ENCODE measurements at places on chromosomes 11 and 22.

DNA sequence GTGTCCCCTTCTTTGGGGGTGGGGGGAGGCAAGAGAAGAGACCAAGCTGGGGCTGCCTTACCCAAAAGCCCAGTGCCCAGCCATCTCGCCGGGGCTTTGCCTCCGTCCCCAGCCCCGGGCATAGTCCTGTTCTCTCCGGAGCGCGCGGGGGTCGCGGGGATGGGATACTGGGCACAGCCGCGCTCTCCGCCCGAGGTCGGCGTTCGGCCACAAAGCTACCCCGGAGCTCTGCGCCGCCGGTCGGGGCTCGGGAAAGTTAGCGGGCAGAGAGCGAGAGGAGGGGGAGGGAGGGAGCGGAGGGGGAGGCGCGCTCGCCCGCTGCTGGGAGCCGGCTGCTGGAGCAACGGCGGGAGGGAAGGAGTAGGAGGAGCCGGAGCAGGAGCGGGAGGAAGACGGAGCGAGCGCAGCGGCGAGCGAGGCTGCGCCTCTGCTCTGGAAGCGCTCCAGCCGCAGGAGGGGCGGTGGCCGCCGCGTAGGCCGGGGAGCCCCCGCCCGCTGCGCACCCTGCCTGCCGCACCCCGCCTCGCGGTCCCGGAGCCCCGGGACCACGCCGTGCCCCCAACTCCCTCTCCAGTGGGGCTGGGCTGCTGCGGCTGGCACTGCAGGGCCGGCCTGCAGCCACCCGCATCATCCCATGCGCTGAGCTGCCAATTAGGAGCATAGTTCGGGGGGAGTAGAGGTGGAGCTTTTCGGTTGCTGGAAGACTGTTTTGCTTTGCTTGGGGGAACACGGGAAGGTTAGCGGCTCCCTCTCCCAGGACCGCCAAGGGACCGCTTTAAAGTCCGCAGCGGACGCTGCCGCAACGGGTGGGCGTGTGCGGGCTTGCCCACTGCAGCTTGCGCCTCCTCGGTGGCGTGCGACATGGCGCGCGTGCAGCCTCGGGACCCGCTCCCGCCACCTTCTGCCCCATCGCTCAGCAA is at the start of gene SCN4B:
Gene SCN4B (minus strand): TSS at position 272 of the 920 bp plus-strand sequence. CDS start 150 bp downstream, at position 122.
- DNase-seq: peak; percentile 30

GRCh38 chr11:3879967-3880542 is 24.6 kb downstream of the STIM1 start:
- DNase-seq: no peak

DNA sequence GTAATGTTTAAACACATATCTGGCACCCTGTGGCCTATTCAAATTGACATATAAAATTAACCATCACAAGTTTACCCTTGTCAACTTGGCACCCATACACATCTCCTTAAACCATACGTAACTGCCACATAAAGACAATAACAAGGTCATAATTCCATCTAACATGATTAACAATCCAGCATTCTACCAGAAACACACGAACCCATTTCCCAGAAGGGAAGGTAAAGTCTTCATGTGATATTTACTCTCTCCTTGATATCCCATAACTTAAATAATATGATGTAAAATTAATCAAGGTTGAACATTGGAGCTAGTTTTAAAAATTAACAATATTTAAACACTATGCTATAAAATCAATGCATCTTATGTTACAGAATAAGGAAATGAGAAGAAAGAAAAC is 55.2 kb upstream of the CEP295 start:
- DNase-seq: no peak

GRCh38 chr11:28269586-28269985 is 161.4 kb downstream of the METTL15 start:
- no peak for DNase-seq

DNA sequence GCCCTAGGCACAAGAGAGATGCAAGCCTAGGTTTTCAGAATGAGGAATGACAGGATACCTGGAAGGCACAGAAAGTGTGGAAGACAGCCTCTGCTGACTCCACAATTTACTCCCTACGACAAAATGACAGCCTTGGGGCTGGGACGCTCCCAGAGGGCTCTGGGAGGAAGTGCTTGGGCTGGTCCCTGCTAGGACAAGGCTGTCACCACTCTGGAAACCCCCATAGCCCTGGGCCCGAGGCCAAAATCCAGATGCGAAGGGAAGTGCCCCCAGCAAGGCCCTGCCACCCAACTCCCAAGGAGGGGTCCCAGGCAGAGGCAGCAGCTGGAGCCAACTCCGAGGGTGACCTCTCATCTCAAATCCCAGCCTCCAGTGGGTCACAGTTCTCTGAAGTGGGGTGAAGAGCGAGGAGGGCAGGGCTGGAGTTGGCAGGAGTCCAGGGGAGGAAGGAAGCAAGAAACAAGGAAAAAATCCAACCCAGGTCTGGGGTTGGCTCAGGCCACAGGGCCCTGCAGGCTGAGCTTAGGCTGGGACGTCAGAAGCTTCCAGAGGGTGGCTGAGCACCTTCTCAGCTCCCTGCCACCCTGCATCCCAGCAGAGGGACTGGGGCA is 6.3 kb upstream of the CDC42EP2 start:
- DNase-seq: no peak

GRCh38 chr11:3347127-3347526 is 31.8 kb downstream of the ZNF195 start:
- DNase-seq: no peak

GRCh38 chr11:8584082-8584481 is 9.9 kb downstream of the STK33 start:
- no peak for DNase-seq

DNA sequence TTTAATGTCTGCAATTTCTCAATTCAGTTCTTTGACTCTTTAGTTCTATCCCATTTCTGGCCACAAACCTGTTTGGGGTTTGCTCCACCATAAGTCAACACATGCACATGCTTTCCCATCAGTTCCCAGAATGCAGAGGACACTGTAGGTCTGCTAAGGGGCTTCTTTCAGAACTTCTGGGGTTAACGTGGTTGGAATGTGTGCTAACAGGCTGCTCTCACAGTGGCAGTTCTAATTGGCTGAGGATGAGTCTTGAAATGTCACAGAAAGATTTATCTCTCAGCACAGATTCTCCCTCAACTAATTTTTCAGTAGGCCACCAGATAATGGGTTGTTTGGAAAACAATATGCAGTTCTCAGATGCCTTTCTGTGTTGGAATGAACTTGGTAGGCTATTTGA is 703.4 kb downstream of the NTM start:
- DNase-seq: no peak

DNA sequence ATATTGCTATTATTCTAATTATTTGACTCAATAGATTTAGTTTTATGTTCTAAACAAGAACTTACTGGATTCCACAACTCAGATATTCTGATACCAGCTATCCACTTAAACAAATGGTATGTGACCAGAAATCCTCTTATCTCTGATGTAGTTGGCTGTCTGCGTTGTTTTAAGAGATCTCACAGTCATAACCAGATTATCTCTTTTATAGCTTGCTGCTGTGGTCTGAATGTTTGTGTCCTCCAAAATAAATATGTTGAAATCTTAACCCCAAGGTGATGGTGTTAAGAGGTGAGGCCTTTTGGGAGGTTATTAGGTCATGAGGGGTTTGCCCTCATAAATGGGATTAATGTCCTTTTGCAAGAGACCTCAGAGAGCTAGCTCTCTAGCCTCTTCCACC is 12.7 kb downstream of the ANKRD42 start:
- DNase-seq: no peak

GRCh38 chr11:111510311-111510710 is 1.9 kb downstream of the BTG4 start:
- DNase-seq: no peak

- DNase-seq: no peak
Measured at GRCh38 chr11:13215149-13215548, 62.4 kb upstream of the BMAL1 start.

DNA sequence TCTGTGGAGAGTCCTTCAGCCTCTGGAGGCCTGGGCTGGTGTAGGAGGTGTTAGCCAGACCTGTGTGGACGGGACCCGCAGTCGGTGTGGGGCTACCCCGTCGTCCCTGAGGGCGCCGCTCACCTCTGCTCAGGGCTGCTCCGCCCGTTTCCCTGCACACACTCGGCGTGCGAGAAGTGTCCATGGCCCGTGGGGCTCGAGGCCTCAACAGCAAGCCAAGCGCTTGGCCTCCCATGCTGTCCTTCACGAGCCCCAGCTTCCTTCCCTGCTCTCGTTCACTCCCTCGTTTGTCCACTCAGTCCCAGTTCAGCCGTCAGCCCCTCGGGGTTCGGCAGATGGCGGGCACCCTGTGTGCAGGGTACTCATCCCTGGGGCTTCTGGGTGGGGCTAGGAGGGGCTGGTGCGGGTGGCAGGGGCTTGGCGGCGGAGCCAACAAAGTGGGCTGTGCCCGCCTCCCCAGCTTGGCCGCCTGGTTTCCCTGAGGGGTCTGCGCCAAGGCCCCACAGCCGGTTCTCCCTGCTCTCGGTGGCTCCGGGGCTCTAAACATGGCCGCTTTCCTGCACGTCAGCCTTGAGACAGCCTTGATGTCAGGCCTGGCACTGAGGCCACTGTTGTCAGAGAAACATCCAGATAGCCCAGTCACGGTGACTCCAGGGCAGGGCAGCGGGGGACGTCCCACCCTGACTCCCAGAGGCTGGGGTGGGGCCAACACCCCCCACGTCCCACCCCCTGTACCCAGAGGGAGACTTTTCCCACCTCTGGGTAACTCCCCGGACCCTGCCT is 3.3 kb downstream of the MUC6 start:
- DNase-seq: no peak

DNA sequence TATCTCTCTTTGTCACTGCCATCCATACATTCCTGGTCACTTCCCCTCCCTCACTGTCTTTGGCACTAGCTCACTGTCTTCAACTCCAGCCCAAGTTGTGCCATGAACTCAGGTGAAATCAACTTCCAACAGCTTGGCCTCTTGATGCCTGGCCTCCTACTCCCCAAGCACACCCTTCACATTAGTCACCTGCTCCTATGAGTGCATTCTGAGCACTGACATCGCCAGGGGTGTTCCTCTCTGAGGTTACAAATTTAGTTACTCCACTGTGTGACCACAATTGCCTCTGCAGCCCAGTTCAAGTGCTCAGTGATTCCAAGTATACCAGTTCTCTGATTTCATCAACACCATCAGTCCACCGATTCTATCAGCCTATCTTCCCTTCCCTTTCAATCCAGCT is 10.8 kb downstream of the DRD2 start:
- no peak for DNase-seq

DNA sequence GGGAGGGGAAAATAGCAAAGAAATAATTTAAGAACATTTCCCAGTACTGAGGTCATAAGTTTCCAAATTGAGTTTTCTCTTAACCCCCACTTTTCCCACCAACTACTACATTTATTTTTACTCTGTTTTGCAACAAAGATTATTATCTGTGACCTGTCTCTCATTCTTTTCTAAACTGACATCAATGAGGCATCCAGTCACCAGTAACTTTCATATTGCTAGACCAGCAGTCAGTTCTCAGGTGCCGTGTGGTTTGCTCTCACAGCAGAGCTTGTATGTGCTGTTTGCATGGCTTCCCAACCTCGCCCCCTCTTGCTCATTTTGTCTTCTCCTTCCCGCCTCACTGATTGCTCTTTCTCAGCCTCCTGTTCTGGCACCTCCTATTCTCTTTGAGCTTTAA is 1091.3 kb downstream of the TBC1D22A start:
- no peak for DNase-seq

DNA sequence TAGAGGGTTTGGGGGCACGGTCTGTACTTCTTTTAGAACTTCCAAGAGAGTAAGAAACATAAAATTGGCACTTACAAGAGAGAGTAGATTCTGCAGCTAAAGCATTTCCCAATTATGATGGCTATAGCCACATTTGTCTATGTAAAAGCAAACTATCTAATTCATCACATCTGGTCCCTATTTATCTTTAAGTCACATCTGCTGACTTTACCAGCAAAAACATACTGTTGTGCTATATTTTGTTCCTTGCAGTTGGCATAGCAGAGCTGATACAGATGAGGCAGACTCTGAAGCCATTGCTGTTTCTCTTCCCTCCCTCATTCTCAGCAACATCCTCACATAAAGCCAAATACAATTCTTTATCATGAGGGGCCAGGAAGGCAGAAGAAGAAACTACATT is 1533.5 kb upstream of the RAG2 start:
- no peak for DNase-seq

DNA sequence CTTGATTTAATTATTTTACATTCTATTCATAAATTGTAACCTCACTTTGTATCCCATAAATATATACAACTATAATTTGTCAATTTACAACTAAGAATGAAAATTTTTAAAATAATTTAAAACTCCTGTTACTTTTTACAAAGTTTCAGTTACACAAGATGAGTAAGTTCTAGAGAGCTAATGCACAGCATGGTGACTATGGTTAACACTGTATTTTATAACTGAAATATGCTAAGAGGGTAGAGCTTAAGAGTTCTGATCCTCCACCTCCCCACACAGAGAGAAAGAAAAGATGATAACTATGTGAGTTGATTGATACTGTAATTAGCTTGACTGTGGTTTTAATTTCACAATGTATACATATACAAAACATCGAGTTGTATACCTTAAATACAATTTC is 412.5 kb upstream of the DDI1 start:
- no peak for DNase-seq

- no peak for DNase-seq
Measured at GRCh38 chr11:27673979-27674663, 26.1 kb downstream of the BDNF start.

DNA sequence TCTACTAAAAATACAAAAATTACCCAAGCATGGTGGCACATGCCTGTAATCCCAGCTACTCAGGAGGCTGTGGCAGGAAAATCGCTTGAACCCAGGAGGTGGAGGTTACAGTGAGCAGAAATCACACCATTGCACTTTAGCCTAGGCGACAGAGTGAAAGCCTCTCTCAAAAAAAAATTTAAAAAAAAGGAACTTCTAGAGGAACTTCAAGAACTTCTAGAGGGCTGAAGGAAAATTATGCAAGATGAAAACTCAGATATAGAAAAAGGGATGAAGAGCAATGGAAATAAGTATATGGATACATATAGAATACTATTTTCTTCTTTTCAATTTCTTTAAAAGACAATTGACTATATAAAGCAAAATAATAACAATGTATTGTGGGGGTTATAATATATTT is 51.2 kb upstream of the PRR5 start:
- no peak for DNase-seq

DNA sequence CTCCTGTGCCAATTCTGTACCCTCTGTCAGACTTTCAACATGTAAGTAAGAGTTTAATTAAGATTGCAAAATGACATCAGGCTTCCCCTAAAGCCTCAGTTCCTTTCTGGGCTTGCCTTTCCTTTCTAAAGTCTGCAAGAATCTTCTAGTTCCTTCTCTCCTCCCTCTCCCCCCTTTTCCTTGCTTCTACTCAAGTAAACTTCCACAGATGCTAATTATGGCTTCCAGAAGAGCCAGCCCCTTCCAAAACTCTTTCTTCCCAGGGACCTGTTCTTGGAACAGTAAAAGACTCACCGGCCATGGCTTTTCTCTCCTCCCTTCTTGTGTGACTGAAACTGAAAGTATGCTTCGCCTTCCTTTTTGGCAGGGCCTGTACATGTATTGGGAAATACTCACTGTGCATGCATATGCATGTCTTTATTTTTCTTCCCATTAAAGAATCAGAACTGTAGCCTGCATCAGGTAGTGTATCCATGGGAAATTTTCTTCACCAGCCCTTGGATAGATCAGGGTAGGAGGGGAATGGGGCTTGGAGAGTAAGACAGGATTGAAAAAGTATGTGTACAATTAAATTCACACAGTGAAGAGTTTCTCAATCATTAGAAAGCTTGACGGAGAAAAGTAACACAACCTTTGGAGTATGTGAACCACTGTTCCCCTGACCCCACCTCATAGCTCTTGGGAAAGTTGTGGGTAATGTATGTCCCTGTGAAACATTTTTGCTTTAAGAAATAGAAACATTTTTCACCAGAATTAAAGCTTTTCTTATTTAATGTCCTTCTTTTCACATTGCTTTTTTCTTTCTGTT is at the start of gene CASP1:
Gene CASP1 (minus strand): TSS at position 332 of the 808 bp plus-strand sequence. CDS start 31 bp downstream, at position 301.
- no peak for DNase-seq
